ENCODE measurements at places on chromosomes 3 and 15.
A peak's percentile ranks its signal among the peaks of the same experiment; 100 is the strongest.

DNA sequence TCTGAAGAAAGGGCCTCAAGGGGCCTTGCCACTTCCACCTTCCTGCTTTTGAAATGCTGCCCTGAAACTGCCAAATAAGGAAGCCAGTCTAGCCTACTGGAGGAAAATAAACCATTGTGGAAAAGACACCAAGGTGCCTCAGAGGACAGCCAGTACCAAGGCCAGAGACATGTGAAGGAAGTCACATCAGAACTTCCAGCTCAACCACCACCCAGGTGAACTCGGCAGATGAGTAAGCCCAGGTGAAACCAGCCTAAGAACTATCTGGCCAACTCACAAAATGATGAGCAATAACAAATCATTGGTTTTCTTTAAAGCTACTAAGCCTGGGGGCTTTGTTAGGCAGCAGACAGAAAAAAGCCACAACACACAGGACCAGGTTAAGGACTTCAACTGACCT is 103.0 kb downstream of the MAGI1 start:
- DNase-seq, result no peak

- DNase-seq, result no peak
These were observed 10.1 kb downstream of the ARL14 start for GRCh38 chr3:160686955-160687535.

DNA sequence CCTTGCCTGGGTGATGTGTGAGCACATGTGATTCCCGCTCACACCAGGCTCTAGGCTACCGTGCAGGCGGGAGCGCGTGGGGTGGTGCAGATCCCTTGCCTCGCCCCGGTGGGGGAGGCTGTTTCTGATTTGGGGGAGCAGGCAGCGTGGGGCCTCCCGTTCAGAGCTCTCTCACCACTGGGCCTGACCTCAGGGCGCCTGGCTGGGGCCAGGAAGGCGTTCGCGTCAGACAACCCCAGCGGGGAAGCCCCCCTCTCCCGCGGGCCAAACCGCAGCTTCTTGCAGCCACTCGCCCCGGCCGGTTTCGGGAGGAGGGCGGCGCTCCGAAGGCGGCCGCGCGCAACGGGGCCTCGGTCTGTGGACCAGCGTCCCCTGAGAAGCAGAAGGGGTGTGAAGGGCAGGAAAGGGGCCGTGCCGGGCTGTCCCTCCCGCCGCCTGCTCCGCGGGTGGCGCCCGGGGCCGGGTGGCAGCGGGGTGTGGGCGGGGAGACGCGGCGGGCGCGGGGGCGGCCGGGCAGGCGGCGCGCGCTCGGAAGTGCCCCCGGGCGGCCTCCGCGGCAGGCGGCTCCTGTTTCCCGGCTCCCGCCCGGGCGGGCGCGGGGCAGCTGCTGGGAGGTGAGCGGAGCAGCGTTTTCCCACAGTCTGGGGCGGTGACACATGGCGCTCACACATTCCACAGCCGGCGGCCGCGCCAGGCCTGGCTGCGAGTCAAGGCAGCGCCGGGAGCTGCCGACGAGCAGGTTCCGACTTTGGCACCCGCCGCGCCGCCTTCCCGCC is 65.1 kb upstream of the HES1 start:
- DNase-seq, result peak; percentile 96

GRCh38 chr3:11907667-11908660 is 61.3 kb upstream of the TAMM41 start:
- no peak for DNase-seq

DNA sequence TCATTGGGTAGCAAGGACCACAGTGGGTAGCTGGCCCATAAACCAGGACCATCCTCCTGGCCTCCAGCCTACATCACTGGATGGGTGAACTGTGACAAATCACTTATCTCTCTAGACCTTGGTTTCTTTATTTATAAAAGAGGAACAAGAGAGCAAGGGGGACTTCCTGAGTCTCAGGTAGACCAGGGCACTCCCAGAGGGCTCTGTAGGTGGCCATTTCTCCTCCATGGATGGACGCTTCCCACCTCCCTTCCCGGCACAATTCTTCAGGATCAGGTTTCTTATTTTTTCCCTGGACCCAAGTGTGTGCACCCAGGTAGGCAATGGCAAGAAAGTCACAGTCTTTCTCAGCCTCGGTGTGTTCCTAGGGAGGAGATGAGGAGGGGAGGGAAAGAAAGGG is 41.4 kb upstream of the SPATA12 start:
- DNase-seq, result no peak

DNA sequence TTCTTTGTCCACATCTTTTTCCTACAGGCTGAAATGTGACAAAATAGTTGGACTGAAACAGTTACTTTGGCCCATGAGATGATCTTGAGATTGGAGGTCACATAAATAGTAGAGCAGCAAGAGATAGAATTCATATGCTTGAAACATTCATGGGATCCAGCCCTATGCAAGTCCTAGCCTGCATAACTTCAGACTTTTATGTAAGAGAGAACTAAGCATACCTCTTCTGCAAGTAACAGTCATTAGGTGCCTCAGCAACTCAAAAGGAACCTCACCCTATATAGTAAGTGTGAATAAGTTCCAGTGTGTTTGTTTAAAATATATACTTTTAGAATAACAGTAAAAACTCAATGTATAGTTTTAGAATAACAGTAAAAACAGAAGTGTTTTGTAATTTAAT is 138.0 kb upstream of the P2RY1 start:
- no peak for DNase-seq

- no peak for DNase-seq
These were observed 134.8 kb upstream of the ABI3BP start for GRCh38 chr3:101128001-101128400.

DNA sequence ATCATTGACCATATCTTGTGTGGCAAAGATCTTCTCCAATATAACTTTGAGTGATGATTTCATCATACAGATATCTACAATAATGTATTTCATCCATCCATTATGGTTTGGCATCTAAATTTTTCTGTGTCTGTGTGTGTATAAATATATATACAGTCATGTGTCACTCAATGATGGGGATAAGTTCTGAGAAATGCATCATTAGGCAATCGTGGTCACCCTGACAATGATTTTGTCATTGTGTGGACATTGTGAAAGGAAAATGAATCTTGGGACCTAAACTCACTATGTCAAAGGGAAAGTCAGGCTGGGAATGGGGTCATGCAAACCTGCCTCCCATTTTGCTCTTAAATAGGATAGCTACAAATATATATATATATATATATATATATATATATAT is 12.4 kb downstream of the CFAP161 start:
- DNase-seq, result no peak

DNA sequence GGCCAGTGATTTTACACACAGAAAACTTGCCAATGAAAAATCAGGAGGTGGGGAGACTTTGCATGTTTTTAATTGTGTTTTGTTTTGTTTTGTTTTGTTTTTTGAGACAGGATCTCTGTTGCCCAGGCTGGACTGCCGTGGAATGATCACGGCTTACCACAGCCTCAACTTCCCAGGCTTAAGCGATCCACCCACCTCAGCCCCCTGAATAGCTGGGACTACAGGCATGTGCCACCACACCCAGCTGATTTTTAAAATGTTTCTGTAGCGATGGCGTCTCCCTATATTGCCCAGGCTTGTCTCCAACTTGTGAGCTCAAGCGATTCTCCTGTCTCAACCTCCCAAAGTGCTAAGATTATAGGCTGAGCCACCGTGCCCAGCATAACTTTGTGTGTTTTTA is 46.0 kb downstream of the MEIS2 start:
- DNase-seq, result no peak

DNA sequence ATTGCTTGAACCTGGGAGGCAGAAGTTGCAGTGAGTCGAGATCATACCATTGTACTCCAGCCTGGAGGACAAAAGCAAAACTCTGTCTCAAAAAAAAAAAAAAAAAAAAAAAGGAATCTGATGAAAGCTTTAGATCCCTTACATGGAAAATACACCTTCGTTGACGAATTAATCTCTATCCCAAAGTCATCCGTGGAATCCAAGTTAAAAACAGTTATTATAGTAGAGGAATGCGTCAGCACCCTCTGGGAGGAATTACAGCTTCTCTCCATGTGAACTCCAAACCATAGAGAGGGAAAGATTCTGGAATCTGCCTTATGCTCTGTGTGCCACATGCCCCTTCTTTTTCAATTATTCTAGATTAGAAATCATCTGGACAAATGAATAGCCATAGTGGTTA is 192.3 kb upstream of the C2CD4B start:
- no peak for DNase-seq

- DNase-seq, result no peak
These were observed 2.9 kb downstream of the TRA2B start for GRCh38 chr3:185934767-185935464.

DNA sequence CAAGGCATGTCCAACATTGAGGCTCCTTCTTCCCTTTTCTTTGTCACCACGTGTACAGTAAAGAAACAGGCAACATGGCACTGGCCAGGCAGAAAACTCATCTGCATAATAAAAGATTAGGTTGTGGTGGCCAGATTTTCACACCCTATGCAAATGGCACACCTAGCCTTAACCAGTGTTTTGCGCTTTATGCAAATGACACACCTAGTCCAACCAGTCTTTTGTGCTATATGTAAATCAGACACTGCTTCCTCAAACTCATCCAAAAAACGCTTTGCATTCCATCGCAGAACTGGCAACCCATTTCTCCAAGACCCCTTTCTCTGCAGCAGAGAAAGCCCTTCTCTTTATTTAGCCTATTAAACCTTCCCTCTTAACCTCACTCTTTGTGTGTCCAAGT is 109.1 kb downstream of the ZNF385D start:
- DNase-seq, result no peak

DNA sequence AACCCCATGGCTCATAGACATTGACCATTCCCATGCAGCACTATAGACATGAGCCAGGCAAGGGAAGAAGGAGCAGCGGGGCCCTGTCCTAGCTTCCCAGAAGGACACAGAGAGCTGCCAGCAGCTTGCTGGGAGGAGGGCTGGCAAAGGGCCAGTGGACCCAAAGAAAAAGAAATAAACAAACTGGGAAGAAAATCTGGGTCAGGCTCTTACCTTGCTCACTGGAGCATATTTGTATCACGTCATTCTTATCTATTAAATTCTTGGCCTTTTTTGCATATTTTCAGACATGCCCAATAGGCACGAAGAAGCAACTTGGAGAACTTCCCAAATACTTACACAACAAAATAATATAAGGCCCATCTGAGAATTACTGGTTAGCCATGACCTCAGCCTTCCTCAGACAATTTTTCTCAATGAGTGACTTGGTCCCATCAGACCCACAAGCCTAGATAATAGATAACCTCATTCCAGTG is 28.4 kb downstream of the RASGRP1 start:
- peak; percentile 54 for DNase-seq

GRCh38 chr15:63509056-63509954 is 4.9 kb downstream of the USP3 start:
- no peak for DNase-seq

GRCh38 chr3:27340534-27340933 is 28.6 kb downstream of the NEK10 start:
- no peak for DNase-seq

GRCh38 chr3:40719660-40720287 is 195.0 kb downstream of the ZNF621 start:
- no peak for DNase-seq

- DNase-seq, result no peak
These were observed 6.0 kb downstream of the SLC27A2 start for GRCh38 chr15:50187997-50188396.

DNA sequence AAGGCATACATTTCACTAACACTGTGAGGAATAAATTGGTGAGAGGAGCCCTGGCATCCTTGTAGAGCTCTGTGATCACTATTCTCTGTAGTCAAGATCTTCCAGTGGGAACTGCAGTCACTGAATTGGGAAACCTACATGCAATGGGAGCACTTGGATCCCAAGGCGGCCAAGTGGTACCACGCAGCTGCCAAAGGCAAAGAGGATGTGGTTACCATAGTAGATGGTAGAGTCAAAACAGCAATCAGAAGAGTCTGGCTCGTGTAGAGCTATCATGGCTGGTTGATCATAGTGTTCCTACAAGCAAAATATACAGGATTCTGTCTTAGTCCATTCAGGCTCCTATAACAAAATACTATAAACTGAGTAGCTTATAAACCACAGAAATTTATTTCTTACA is 849.7 kb downstream of the ROBO2 start:
- DNase-seq, result no peak

DNA sequence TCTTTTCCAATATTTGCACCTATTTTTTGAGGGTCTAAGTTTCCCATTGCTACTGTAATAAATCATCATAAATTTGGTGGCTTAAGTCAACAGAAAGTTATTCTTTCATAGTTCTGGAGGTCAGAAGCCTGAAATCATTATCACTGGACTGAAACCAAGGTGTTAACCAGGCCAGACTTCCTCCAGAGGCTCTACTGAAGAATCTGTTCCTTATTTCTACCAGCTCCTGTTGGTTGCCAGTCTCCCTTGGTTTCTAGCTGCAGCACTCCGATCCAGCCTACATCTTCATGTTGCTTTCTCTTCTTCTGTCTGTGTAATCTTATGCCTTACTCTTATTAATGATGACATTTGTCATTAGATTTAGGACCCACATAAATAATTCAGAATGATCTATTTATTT is 22.0 kb upstream of the ARPP21 start:
- no peak for DNase-seq

GRCh38 chr15:65355173-65355987 is 22.4 kb downstream of the IGDCC3 start:
- no peak for DNase-seq

DNA sequence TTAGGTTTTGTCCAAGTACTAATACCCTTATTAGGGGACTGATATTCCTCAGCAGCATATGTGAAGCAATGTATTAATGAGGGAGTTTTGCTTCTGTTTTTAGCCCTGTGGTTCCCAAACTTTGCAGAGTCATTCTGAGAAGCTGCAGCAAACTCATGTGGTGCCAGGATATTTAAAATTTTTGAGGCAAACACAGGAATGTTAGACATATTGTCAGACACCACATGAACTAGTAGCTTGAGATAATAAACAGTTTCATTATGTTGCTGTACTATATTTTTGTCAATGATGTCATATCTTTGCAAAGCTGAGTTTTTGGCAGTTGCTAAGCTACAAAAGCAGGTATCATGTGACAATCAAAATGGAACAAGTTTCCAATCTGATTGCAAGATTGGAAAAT is 36.6 kb downstream of the ATP6V1A start:
- no peak for DNase-seq

- no peak for DNase-seq
These were observed 44.4 kb downstream of the RAB7A start for GRCh38 chr3:128770387-128770786.

DNA sequence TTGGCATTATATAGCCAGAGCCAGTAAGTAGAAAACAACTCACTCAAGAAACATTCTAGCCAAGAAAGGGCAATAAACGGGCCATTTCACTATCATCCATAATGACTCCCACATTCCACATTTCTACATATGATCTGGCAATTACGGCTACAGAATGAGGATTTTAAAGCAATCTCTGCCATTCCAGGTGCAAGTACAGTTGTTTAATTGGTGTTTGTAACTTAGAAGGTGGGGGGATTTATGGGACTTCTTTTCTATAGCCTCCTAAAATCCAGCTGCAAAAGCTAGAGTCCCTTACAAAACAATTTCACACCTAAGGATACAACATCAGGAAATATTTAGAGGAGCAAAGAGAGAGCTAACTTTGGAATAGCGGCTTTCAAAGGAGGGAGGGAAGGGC is 295.4 kb upstream of the RORA start:
- DNase-seq, result no peak

Data from aorta (tissue), 5 donors.